ENCODE measurements at places on chromosomes 5 and 9.

GRCh38 chr9:37987467-37987981, 81.5 kb downstream of the SHB start:
- DNase-seq = no peak

DNA sequence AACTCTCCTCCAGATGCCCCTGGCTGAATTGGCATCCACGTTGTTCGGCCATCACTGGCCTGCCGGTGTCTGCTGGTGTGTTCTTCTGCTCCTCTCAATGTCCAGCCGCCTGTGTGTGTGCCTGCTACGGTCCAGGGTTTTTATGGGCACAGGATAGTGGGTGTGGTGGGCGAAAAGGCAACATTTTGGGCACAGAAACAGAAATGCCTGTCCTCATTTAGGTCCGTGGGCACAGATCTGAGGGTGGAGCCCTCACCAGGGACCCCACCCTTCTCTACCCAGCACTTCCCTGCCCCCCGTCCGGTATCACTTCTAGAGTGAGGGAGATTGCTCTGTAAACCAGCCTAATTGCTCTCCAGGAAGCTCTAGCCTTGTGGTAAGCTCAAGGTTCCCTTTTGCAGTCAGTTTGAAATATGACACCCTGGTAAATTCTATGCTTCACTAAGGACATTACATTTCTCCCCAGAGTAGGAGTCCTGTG, 410.1 kb downstream of the MAT2B start:
- DNase-seq = no peak

- DNase-seq = peak; percentile 59
Measured at GRCh38 chr9:78029551-78030295, 1.9 kb downstream of the GNAQ start.

DNA sequence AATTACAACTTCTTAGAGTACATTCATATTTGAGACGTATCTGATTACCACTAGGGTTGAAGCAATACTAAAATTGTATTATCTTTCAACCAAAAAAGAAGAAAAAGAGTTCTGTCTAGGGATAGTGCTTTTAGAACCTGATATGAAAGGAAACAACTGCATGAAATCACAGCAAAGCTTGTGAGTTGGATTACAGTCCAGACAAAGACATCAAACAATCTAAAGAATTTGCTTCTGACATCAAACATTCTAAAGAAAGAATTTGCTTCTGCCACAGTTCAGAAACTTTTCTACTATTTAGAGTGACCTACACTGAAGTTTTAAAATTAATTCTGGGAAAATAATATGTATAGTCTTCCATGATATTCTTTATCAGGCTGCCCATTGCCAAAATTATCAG, 1141.1 kb upstream of the ACO1 start:
- no peak for DNase-seq

- no peak for DNase-seq
Measured at GRCh38 chr9:86396412-86396811, 42.2 kb upstream of the TUT7 start.

GRCh38 chr9:89744255-89744648, 139.4 kb downstream of the GADD45G start:
- DNase-seq = no peak

GRCh38 chr5:54803471-54804011, 181.9 kb downstream of the ESM1 start:
- no peak for DNase-seq

DNA sequence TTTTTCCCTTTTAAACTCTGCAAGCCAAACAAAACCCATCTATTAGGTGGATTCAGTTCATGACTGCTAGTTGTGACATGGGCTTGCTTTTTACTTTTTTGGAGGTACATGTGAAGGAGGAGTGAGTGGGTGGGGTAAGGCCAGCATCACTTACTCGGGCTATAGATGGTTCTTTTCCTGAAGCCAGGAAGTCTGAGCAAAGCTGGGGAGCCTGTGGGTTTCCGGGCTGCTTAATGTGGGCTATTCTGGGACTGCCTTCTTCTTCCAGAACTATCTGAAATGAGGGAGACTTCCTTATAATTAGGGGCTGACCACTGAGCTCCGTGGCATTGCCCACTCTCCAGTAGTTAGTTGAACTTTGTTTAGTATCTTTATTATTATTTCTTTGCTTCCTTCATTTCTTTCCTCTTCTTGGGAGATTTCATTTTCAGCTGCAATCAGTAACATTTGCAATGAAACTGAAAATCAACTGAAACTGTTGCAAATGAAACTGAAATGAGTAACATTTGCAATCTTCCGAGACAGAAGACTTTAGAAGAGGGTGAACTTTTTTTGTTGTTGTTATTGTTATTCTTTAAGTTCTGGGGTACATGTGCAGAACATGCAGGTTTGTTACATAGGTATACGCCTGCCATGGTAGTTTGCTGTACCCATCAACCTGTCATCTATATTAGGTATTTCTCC, 204.9 kb downstream of the LRRC70 start:
- peak; percentile 10 for DNase-seq

DNA sequence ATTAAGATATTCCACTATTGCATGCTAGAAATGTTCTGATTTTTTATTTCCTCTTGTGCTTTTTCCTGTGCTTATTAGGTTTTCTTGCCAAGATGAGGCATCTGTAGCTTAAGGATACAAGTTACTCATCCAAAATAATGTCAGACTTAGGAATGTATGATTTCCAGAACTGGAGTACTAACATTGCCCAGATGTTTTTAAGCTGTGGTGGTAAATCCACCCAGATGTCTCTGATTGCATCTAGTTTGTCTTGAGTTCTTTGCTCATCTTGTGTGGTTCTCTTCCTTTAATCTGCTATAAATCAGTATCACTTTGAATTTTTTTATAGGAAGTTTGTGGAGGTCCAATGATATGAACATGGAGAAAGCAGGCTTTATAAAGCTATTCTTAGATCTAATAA, 337.5 kb upstream of the ZNF608 start:
- DNase-seq = no peak

DNA sequence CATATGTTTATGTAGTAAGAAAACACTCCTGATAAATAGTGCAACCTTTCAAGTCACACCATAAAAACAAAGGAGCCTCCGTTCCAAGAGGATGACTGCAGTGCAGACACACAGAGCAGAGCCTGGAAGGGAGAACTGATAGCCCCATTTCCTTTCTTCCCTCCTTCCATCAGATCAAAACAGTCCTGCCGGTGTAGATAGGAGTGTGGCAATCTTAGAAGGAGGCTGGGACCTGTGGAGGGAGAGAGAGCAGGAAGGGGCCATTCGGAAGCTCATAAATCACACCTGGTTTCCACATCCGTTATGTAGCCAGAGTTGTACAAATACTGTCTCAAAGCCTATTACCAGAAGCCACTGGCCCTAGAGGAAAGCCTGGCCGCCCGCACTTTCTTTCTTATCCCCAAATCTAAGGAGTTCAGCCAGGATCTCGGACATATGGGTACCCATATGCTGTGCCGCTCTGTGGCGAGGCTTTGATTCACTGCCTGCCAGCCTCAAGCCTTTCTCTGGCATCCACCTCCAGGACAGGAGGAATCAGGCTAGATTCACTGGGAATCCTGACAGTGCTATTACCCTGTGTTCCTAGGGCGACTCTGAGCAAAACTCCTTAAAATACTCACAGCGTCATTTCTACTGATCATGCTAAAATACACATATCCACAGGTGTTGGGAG, 26.9 kb downstream of the DAP start:
- no peak for DNase-seq

DNA sequence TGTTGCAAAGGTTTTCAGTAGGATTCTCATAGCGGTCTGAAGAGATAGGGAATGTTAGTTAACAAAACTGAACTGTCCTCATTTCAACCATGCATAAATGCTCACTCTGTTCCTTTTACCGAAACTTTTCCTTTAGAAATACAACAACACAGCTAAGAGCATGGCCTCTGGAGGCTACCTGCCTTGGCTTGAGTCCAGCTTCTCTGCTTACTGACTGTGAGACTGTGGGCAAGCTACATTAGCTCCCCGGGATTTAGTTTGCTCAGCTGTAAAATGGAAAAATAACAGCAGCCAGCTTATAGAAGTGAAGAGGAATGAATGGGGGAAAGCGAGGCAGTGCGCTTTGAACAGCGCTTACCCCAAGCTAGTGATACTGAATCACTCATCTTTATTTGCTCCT, 507.9 kb upstream of the DAP start:
- peak; percentile 17 for DNase-seq

All from midbrain (tissue), 1 donor.